WERI-Rb-1 (cell line): ENCODE measurements at places on chromosomes 2 and 18.

GRCh38 chr2:230155359-230155758 lies 64.4 kb downstream of the SP110 start:
- no peak for DNase-seq

DNA sequence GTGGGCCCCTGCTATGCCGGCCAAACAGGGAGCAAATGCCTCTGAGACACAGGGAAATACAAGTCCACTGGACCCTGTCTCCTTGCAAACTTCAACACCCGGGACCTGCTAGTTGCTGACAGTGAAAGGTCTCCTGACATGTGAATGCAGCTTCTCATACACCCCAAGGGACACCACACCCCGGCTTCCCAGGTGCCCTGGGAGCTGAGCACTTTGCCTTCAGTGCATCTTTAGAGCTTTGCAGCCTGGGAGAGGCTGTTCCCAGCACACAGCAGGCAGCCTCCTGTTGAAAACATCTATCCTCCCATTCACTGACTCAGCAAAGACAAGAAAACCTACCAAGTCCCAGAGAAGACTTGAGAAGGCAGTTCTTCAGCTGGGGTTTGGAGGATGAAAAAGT lies 143.4 kb downstream of the COL6A3 start:
- no peak for DNase-seq

- no peak for DNase-seq
Observed at GRCh38 chr2:186617771-186618170, 27.9 kb downstream of the ITGAV start.

- DNase-seq, result no peak
Observed at GRCh38 chr2:85757860-85758259, 4.1 kb downstream of the ATOH8 start.

- no peak for DNase-seq
Observed at GRCh38 chr18:79368681-79369080, 27.0 kb upstream of the NFATC1 start.

DNA sequence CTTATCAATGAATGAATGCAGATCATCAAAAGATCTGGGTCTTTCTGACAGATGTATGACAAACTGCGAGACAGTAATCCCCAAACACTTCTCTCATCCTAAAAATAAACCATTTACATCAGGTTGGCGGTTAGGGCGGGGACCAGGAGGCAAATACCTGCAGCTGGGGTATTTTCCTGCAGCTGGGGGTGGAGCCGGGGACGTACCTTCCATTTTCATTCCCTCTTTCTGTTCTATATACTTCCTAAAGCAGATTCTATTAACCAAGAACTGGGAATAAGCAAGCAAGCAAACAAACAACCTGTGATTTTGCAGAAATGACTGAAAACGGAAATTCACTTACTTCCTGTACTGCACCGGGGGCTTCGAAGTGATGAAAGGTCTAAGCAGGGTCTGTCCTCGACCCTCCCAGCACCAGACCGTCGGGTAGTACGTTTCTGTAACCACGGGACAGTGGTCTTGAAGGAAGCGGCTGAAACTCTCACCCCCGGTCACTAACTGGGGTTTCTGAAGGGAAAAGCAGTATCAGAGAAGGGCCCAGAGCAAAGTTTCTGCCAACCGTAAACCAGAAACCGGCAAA lies 1.2 kb downstream of the ABHD3 start:
- DNase-seq, result no peak

- no peak for DNase-seq
Observed at GRCh38 chr2:206920310-206920709, 19.0 kb upstream of the CPO start.

- no peak for DNase-seq
Observed at GRCh38 chr2:8418721-8419120, 263.1 kb upstream of the ID2 start.

DNA sequence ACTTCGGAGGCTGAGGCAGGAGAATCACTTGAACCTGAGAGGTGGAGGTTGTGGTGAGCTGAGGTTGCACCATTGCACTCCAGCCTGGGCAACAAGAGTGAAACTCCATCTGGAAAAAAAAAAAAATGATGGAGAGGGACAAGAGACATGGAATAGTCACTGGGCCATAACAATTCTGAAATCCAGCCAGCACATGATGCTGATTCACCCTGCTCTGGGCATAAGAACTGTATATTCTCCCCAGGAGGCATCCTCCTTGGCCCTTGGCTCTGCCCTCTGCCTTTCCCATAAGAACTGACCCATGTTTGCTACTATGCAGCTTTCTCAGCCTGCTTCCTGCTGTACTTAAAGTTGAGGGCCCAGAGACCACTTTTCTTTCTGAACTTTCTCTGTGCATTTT lies 297.7 kb downstream of the GBX2 start:
- no peak for DNase-seq

- DNase-seq, result peak; percentile 26
Observed at GRCh38 chr2:206164261-206164862, 4.7 kb downstream of the EEF1B2 start.

DNA sequence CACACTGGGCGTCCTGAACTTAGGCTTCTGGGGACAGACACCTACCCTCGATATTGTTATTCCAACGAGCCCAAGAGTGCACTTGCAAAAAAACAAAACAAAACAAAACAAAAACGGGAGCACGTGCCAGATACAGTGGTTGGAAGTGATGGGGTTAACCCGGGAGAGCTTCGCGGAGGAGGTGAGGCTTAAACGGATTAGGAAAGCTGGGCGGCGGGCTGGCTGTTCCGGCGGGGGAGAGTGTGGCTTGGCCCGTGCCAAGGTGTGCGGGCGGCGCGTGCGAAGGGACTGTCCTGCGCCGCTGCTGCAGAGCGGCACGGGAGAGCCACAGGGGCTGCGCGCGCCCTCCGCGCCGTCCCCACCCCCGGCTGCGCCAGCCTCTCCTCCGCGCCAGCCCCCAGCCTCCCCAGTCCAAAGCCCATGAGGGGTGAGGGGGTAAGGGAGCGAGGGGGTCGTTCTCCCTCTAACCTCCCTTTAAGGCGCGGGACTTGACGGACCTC lies 1.5 kb upstream of the SLC30A3 start:
- peak; percentile 71 for DNase-seq
